ENCODE measurements at places on chromosomes 6 and 20.

DNA sequence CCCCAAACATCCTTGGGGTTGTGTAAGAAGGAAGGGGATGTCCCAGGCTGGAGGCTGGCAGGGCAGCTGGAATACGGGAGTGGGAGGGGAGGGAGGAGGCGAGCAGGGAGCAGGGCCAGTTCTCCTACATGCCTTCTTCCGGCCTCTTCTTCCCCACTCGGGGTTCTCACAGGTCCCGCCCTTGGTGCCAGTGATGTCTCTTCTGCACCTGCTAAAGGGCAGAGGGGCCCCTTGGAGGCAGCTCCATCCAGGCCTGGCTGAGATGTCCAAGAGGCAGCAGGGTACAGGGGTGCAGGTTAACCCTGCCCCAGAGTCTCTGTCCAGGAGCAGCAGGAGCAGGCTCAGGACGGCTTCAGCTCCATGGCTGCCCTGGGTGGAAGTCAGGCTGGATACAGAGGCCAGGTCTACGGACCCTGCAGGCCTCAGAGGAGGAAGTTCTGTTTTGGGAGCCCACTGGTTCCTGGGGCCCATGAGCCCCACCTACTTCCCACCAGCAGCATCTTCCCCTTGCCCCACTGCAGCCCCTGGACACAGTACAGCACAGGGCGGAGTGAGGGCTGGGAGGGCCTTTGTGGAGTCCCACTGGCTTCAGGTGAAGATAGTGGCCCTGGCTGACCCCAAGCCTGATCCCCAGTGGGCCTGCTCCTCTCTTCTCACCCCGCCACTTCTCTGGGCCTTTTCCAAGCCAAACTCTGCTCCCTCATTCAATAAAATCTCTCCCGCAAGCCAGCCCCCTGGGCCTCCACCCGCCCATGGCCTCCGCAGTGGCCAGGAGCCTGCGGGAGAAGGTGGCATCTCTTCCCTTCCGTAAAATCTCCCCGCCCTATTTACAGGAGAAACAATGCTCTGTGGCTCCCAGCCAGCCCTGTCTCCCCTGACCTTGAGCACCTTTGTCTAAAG lies 60.4 kb downstream of the YTHDF1 start:
- no peak for DNase-seq

DNA sequence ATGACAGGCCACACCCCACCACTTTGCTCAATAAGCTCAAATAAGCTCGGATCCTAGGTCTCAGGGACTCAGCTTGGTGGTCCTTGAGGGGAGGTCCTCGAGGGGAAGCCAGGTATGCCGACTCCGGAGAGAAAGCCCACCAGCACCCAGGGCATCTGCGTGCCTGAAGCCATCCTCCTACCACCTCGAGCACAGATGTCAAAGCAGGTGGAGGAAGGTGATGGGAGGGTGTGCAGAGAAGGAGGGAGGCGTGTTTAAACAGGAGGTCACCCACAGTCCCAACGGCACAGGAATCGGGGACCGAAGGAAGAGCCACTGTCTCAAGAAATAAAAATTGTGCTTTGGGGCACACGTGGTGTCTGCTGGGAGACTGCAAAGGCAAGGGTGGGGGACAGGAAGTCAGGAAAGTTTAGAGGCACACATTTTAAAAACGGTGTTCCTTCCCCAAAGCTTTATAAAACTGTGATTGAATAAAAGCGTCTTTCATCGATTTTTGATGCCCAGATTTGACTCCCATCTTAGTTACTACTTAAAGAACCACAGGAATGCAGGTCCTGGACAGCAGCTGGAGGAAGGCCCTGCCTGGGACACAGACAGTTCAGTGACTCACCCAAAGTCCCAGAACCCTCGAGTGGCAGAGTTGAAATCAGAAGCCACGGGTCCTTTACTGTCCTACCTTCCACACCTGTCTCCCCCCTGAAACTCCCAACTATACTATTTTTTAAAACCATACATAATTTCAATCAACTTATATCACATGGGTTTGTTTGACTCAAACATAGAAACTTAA lies 221.0 kb upstream of the PDE10A start:
- no peak for DNase-seq

DNA sequence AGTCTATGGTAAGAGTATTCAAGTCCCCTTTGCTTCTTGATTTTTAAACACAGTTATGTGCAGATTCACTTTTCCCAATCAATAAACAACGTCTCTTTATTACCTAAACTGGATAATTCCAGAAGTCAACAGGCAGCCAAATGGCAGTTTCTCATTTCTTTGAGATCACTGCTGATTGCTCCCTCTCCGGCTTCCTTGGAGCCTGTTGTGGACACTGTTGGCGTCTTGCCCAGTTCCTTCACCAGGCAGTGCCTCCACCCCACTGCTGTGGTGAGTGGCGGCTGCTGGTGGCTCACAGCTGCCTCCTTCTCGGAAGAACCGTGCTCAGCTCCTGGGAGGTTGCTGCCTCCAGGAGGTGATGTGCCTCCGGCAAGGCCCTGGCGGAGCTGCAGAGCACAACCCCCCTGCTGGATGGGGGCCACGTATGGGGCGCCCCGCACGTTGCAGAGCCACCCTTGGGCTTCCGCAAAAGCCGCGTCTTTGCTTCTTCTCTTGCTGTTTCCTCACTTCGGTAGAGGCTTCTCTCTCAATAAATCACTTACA lies 105.1 kb upstream of the CNKSR3 start:
- DNase-seq = no peak

DNA sequence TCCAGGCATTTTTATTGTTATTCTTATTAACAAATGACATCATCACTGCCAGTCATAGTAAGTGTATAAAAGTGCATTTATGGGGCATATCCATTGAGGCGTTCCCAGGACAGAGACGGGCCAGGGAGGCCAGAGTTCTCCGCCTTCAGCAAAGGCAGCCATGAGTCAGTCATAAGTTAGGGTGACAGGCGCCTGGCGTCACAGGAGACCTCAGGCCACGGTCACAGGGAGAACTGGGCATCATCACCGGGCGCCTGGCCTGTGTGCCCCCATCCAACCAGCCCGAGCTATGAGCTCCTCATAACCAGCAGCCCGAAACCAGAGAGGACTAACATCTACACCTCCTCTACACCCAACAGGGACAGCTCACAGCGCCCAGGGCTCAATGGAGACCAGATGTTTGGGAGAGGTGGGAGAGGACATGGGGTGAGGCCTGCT lies 259.2 kb downstream of the DLL1 start:
- DNase-seq = no peak

- DNase-seq = no peak
Measured at GRCh38 chr6:132085731-132086130, 134.6 kb upstream of the CCN2 start.

- DNase-seq = no peak
Measured at GRCh38 chr20:51284871-51285270, 257.6 kb downstream of the NFATC2 start.

- no peak for DNase-seq
Measured at GRCh38 chr6:6565069-6565468, 23.5 kb upstream of the LY86 start.

GRCh38 chr6:119590066-119590465 lies 240.5 kb upstream of the MAN1A1 start:
- no peak for DNase-seq

GRCh38 chr6:139080255-139080920 lies 51.8 kb downstream of the ABRACL start:
- no peak for DNase-seq

GRCh38 chr6:37507690-37508421 lies 8.2 kb upstream of the CCDC167 start:
- DNase-seq = peak; percentile 69

GRCh38 chr20:39072653-39073052 lies 110.5 kb downstream of the DHX35 start:
- DNase-seq = no peak

- DNase-seq = no peak
Measured at GRCh38 chr6:116060572-116061283, at the start of gene FRK. TSS of gene FRK (minus strand) at chr6:116060891. CDS start at chr6:116060311, 580 bp downstream.

- no peak for DNase-seq
Measured at GRCh38 chr20:62181808-62182207, 1.0 kb upstream of the MTG2 start.

- peak; percentile 4 for DNase-seq
Measured at GRCh38 chr20:58987790-58988564, 6.9 kb downstream of the NELFCD start.

- no peak for DNase-seq
Measured at GRCh38 chr6:34036357-34037069, 109.4 kb downstream of the GRM4 start.

DNA sequence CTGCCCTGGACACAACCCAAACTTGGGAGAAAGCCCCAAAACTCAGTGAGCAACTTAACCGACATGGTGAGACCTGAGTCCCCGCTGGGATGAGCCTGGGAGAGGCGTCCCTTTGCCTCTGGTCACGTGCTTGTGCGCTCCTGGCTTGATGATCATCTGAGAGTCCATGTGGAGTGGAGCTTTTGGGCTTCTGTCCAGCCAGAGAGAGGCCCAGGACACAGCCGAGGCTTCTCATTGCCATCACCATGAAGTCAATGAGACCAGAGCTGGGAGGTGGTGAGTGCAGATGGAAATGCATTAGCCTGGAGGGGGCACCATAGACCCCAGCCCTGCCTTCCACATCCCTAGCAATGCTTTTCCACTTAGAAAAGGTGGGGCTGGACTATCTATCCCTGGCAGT lies 250.0 kb downstream of the SLC24A3 start:
- no peak for DNase-seq

DNA sequence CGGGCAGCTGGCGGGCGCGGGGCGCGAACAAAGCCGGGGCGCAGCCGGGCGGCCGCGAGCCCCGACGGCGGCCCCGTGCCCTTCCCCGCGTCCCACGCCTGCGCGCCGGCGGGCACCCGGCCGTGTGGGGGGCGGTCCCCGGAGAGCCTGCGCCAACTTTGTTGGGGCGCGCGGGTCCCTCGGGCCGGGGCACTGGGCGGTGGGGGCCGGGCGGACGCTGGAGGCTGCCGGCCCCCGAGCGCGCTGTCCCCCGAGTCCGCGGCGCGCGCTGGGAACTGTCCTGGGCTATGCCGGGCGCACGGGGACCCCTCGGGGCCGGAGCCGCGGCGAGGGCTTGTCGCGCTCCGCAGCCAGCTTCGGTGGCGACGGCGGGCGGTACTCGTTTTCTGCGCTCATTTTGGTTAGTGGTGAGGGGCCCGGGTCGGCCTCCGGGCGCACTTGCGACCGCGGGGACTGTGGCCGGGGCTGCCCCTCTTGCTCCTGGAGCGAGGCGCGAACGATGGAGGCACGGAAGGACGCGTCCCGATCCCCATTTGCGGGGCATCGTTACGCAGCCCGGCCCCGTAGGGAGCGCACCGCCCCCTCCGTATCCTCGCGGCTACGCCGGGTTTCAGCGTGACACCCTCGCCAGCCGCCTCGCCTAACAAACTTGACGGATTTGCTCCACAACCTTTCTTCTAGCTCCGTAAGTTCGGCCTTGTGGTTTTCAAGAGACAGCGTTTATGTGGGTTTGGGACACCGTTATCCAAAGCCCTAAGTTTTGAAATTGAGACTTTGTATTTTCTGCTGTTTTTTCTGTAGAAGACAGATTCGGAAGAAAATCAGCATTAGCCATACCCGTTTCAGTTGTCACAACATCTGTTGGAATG lies 622 bp downstream of the SS18L1 start:
- peak; percentile 70 for DNase-seq

- DNase-seq = no peak
Measured at GRCh38 chr6:38982470-38982869, 66.1 kb upstream of the GLP1R start.

DNA sequence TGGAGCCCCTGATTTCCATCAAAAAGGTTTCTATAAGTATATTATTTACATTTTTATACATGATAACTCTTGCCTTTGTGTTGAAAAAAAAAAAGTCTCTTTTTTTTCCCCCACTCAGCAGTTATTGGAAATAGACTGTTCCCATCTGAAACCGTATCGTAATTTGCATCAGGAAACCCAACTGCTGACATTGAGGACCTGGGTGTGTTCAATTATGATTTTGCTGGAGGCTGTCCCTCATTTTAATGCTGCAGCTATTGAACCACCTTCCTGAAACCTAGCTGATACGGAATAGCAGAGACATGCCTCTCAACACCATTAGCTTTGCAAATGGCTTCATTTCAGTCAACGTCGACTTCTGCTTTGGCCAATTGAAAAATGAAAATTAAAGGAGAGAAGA lies 98.9 kb downstream of the ZNF217 start:
- DNase-seq = no peak

GRCh38 chr6:33118525-33119123 lies 42.8 kb downstream of the HLA-DPB1 start:
- no peak for DNase-seq

GRCh38 chr20:33830371-33830770 lies 19.2 kb downstream of the CHMP4B start:
- no peak for DNase-seq

DNA sequence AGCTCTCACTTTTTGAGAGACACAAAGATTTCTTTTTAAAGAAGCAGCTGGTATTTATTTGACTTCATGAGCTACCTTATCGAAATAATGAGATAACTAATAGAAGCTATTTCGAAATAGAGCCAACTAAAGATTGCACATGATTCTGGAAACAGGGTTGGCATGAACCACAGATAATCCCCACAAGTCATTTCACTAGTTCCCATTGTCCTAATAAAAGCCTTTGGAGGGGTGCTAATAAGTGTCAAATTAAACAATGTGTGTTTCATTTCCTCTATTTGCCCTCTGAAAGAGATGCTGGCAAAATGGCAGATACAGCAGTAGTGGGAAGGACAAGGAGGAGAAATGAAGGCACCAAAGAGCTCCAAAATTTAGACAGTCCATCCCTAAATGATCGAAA lies 78.6 kb upstream of the RIPOR2 start:
- no peak for DNase-seq

- DNase-seq = no peak
Measured at GRCh38 chr6:26482338-26482737, 17.8 kb upstream of the BTN1A1 start.

GRCh38 chr6:170266061-170266825 lies 24.6 kb downstream of the DLL1 start:
- DNase-seq = no peak

- DNase-seq = no peak
Measured at GRCh38 chr20:13995841-13996240, 525 bp downstream of the MACROD2 start.

- DNase-seq = peak; percentile 18
Measured at GRCh38 chr20:33076662-33077372, 2.6 kb upstream of the BPIFB4 start.

DNA sequence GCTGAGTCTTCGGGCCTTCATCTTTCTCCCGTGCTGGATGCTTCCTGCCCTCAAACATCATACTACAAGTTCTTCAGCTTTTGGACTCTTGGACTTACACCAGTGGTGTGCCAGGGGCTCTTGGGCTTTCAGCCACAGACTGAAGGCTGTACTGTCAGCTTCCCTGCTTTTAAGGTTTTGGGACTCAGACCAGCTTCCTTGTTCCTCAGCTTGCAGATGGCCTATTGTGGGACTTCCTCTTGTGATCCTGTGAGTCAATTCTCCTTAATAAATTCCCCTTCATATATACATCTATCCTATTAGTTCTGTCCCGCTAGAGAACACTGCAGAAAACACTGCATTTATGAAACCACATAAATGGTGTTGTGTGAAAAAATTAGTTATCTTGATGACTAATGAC lies 13.9 kb upstream of the BCLAF1 start:
- DNase-seq = no peak

DNA sequence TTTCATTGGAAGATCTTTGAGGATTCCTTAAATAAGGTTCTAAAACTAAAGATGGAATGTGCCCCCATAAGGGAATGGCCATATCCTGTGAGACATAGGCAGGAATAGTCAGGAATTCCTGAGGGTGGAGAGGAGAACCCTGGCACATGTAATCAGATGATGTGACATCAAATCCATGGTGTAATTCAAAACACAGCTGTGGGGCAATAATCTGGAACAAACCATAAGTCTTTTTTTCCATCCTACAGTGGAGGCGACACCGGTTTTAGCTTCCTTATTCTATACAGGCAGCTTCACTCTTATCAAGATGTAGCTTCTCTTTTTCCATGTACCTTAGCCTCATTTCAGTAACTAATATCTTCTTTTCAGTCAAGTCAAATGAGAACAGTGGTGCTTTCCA lies 133.6 kb upstream of the CITED2 start:
- DNase-seq = no peak
